Endodermal cell (in vitro differentiated cells): ENCODE measurements at places on chromosomes 13 and 19. TPM values are rescaled to one million over a fixed set of nuclear protein-coding genes. Genes with fewer than 3 reads are reported as not detected.

ZNF534 gene
- 0.43 and 0.62 TPM in 2 replicates for total RNA-seq

KLK14 gene
- total RNA-seq = 0.38 to 0.71 TPM (median 0.53 TPM) in 3 replicates

ZNF790 gene
- 7.4 to 10.1 TPM (median 9.8 TPM) in 3 replicates for total RNA-seq

DNA sequence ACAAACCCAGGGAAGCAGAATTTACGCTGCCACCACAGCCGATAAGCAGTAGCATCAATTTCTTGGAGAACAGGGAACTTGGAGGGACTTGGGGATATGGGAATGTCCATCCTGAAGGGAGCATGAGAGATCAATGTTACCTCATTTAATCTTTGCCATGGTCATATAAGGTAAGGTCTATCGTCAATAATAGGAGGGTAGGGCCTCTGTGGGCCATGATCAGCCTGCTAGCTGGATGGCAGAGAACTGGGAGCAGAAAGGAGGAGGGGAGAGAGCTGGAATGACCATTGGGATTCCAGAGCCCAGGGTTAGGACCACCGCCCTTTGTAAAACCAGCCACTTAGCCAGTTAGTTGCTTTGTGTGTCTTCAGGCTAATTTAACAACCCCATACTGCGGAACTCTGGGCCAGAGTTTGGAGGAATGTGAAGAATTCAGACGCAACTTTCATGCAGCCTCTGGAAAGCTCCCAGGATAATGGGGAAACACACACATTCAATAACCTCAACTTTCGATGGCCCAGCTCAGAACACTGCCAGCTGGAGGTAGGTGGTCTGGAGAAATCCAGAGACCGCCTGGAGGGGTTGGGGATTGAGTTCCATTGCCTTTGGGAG, 40.3 kb downstream of the ZNF557 start:
- no peak overlapping the region for H3K4me3 ChIP-seq
- no peaks in the 10 kb centered on the region for H3K4me1 ChIP-seq
- DNase-seq = peak; percentile 61
- H3K27ac ChIP-seq = no peak overlapping the region
- peaks cover 8% of the 10 kb centered on the region for H3K27me3 ChIP-seq

DNA sequence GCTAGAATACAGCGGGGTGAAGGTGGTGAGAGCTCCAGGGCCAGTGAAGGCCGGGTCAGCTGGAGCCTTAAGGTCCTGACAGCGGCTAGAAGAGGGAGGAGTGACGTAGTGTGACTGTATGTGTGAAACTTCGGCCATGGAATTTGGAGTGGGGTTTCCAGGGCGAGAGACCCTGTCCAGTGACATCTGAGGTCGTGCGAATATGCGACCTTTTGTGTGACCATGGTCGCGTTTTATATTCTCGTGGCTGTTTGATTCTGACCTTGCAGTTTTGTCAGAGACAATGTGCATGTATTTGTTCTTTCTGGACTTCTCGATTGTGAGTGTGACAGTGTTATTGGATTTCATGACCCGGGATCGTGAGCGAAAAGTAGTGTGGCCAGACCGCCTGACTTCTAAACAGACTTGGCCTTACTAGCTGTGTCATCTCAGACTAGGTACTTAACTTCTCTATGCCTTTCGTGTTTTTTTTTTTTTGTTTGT, 405 bp upstream of the ZNF569 start:
- H3K27me3 ChIP-seq = no peaks in the 10 kb centered on the region
- no peak overlapping the region for H3K27ac ChIP-seq
- peak overlapping the region; percentile 97 for H3K4me3 ChIP-seq
- no peak for DNase-seq

- no peak overlapping the region for H3K4me3 ChIP-seq
- DNase-seq = no peak
These were observed 68.6 kb downstream of the CELF5 start for GRCh38 chr19:3292958-3293529.

GRCh38 chr19:35748106-35749020, at the start of gene LIN37:
Gene LIN37, plus strand, starts transcription at chr19:35748576. Its CDS starts 149 bp downstream, at chr19:35748725.
- H3K27me3 ChIP-seq = no peaks in the 10 kb centered on the region
- peaks cover 6% of the 10 kb centered on the region for H3K36me3 ChIP-seq
- DNase-seq = peak; percentile 100
- peak within 1 kb of the TSS; percentile 92 for H3K4me3 ChIP-seq
- no peak within 1 kb of the TSS for H3K27ac ChIP-seq

GRCh38 chr19:2101417-2102335, 5.0 kb downstream of the IZUMO4 start:
- no peak for DNase-seq
- no peak overlapping the region for H3K4me3 ChIP-seq
- H3K27ac ChIP-seq = no peak overlapping the region
- peaks cover 65% of the 10 kb centered on the region for H3K36me3 ChIP-seq
- peaks cover 4% of the 10 kb centered on the region for H3K4me1 ChIP-seq
- H3K27me3 ChIP-seq = no peaks in the 10 kb centered on the region

GRCh38 chr19:13788991-13789390, 6.3 kb upstream of the ZSWIM4 start:
- no peaks in the 10 kb centered on the region for H3K36me3 ChIP-seq
- no peak for DNase-seq
- H3K27ac ChIP-seq = no peak overlapping the region
- H3K4me3 ChIP-seq = no peak overlapping the region
- H3K4me1 ChIP-seq = no peaks in the 10 kb centered on the region

GRCh38 chr13:49494645-49495044, 1.1 kb upstream of the PHF11 start:
- peak overlapping the region; percentile 71 for H3K4me3 ChIP-seq
- no peak overlapping the region for H3K27ac ChIP-seq
- no peak for DNase-seq
- no peaks in the 10 kb centered on the region for H3K4me1 ChIP-seq
- no peaks in the 10 kb centered on the region for H3K36me3 ChIP-seq
